ENCODE measurements at places on chromosomes 2 and 18.

DNA sequence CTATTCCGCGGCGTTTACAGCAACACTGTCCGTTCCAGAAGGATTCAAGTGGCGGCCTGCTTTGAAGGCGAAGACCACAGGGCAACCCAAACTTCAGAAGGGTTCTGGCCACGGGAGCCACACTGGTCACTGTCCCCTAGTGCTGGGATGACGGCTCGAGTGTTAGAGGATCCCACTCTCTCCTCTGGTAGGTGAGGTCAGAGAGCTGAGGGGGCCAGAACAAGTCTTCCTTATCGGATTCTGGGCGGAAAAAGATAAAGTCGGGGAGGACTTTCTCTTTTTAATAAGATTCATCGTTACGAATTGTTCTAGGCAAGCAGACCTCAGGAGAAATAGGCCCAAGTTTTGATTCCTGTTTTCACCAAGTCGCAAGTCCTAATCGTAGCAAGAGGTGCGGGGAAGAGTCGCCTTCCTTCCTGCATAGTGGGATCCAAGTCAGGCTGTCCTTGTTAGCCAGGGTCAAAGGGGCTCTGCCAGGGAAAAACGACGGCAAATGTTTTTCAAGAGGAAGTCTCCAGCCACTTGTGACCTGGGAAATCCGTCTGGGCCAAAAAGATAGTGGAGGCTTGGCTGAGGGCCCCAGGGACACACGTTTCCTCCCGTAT lies 864 bp upstream of the MYL12A start:
- DNase-seq, result no peak

GRCh38 chr18:69982417-69982816 lies 34.7 kb upstream of the CD226 start:
- no peak for DNase-seq

- no peak for DNase-seq
Measured at GRCh38 chr2:142937347-142937746, 59.9 kb downstream of the KYNU start.

GRCh38 chr18:37519510-37520135 lies 46.0 kb downstream of the CELF4 start:
- no peak for DNase-seq

GRCh38 chr2:100606726-100607343 lies 44.0 kb downstream of the PDCL3 start:
- peak; percentile 43 for DNase-seq

DNA sequence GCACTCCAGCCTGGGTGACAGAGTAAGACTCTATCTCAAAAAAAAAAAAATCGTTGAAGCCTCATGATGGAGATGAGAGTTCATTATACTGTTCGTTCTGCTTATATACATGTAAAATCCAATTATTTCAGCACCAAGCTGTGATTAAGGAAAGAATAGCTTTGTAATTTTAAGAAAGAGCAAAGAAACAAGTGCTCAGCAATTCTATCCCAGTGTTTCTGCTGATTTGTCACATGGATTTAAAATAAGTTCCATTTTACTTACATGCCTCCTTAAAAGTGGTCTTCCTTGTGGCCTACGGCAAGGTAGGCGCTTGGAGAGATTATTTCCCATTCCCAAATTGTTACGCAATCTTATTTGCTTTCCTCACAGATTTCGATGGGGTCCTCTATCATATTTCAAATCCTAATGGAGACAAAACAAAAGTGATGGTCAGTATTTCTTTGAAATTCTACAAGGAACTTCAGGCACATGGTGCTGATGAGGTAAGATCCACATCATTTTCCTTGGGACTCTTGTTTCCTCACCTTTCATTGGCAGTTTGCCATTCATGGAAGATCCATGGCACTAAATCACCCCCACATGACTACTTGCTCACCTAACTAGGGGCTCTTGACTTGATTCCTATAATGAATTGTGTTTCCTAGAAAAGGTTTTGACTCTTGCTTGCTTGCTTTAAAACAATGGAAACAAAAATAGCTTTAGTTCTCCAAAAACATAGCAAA lies 11.5 kb downstream of the ARPC2 start:
- DNase-seq, result no peak

- no peak for DNase-seq
Measured at GRCh38 chr18:37521510-37522465, 43.8 kb downstream of the CELF4 start.

- peak; percentile 30 for DNase-seq
Measured at GRCh38 chr2:69122271-69122670, 109.3 kb downstream of the ANTXR1 start.

DNA sequence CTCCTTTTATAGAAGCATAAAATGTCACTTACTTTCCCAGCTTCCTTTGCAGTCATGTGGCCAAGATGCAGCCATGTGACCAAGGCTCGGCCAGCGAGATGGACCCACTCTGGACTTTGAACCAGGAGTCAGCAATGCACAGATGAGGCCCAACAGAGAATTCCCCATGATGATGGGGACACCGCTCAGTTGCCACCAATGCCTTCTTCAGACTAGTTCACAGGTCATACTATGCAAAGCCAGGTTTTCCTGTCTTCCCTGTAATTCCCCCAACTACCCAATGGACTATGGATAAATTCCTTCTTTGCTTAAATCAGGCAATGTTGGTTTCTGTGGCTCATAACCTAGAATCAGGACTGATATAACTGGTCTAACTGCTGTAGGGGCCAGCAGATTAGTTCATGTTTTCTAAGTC lies 22.5 kb upstream of the REL start:
- DNase-seq, result no peak

- no peak for DNase-seq
Measured at GRCh38 chr2:143840601-143841000, 679.3 kb downstream of the ZEB2 start.

DNA sequence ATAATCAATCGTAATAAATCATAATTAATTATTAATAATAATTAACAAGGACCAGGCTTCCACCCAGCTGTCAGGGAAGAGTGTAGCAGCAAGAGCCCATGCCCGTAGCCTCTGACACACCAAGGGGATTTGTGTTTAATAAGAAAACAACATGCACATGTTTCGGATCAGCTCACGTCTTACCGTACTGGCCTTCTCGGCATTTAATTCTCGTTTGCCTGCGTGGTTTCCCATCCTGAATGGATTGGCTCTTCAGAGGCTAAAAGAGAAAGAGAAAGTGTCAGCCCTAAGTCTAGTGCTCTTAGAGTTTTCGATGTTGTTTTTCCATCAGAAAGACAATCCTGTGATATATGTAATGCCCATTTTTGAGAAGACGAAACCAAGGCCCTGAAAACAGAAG lies 27.6 kb downstream of the MBP start:
- no peak for DNase-seq

GRCh38 chr18:45110577-45111501 lies 430.2 kb downstream of the SETBP1 start:
- DNase-seq, result no peak

DNA sequence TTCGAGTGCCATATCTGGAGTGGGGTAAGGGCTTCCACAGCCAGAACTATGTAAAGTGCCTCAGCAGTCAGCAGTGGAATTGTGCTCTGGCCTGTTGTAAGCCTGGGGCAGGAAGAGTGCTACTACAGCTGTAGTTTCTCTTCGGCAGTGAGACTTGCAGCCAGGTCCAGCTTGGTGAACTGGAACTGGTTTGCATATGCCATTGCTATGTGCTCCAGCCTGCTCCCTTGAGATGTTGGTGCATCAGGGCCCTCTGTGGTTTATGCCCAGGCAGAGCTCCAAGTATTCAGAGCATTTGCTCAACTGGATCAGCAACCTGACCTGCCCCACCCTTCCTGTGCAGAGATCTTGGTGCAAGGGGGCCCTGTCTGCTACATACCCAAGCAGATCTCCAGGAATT lies 47.8 kb downstream of the ZNF804A start:
- peak; percentile 2 for DNase-seq

- peak; percentile 65 for DNase-seq
Measured at GRCh38 chr2:236711440-236711839, 141.8 kb downstream of the ACKR3 start.

DNA sequence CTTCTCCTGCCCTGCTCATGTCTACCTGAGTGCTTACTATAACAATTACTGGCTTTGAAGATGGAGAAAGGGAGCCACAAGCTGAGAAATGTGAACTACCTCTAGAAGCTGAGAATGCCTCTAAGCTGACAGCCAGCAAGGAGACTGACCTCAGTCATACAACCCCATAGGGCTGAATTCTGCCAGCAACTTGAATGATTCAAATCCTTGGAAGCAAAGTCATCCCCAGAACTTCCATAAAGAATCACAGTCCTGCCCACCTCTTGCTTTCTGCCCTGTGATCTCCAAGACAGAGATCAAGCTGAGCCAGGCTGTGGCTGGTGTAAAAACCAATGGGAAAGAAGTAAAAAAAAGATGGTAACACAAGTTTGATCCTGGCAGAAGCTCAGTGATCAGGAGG lies 288.2 kb upstream of the SPHKAP start:
- no peak for DNase-seq

DNA sequence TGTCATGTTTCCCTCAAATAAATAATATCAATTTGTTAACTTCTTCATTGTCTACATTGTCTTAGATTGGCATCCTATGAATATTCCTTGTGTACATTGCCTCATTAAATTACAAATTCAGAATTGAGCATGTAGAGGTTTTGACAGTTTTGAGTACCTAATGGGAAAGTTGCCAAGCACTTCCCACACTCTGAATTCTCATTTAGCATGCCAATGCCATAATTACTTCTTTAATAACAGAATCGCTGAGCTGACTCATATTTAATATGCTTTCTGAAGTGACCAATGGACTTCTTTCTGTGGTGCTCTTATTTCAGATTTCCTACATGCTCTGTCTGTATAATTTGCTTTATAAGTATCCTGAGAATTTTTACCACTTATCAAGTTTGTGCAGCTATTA lies 114.4 kb upstream of the NOL4 start:
- no peak for DNase-seq

DNA sequence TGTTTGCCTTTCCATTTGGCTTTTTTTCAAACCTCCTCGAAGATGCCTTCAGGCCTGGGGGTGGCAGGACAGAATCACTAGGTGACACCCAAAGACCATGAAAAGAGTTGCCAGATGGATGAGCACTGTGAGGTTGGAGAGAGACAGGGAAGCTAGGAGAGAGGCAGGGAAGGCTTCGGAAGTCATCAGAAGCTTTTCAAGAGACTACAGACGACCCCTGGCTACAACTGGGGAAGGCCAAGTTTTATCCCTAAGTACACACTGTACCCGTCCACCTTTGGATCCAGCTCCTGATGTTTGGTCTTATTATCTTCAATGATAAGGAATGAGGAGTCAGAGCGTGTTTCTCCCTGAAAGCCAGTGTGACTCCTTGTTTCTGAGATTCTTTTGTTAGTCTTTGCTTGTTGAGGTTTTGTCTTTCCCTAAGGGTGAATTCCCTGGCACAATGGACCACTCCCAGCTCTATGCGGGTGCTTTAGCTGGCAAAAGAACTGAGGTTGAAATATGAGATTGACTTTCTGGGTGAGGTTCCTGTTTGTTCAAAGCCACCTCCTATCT lies 33.4 kb upstream of the SLC9A2 start:
- DNase-seq, result no peak

DNA sequence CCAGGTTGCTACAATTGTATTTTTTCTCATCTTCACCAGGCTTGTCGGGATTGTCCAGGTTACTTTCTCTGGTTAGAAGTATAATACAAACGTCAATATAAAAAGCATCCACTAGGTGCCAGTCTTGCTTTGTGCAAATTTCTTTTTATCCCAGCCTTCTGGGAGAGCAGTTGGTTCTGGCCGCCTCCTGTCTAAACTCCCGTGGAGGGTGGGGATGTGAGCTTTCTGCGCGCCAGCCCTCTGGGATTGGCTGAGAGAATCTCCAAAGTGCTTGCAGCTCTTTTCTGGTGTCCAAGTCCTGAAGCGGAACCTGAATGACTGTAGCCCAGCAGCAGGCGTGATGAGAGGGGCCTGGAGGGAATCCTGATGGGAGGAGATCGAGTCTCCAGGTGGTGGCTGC lies 22.4 kb upstream of the TOGARAM2 start:
- DNase-seq, result peak; percentile 65

DNA sequence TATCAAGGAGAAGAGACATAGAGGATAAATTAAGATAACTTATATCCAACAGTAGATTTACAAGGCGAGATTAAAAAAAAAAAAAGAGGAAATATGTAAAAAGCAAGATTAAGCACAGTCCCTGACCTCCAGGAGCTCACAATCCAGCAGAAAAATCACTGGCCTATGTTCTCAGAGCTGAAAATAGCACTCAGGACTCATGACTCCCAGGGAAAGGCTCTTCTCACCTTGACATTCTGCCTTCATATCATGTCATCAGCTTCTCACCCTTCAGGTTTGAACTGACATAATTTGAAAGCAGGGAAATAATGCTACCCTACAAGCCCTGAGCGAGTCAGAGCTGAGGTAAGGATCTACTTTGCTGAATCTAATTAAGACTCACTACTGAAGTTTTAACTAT lies 82.8 kb downstream of the L3MBTL4 start:
- DNase-seq, result no peak

GRCh38 chr18:2002151-2002550 lies 569.2 kb downstream of the METTL4 start:
- no peak for DNase-seq

- DNase-seq, result no peak
Measured at GRCh38 chr2:157501026-157501425, 57.1 kb upstream of the CYTIP start.

- DNase-seq, result no peak
Measured at GRCh38 chr2:149687052-149687427, 99.5 kb upstream of the MMADHC start.

DNA sequence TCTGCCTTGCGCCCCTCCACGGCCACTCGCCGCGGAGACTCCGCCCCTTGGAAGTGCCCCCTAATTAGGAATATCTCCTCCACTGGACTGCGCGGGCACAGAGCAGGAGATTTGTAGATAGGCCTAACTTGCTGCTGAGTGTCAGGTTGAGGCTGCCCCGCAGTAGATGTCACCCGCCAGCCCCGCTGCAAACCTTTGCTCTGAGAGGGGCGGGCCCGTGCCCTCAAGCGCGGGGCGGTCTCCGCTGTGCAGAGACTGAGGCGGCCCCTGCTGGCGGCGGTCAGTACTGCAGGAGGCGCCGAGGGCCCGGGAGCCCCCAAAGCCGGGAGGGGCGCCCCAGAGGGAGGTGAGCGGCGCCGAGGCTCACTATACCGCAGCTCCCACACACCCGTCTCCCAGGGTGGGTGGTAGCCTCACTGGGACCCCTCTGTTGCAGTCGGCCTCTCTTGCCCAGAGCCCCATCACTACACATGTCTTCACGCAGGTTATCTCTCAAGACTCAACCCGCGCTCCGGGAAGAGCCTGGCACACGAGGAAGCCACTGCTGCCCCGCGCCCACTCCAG lies 2.9 kb upstream of the NEURL3 start:
- peak; percentile 68 for DNase-seq

All from H54 (cell line).